ENCODE measurements at places on chromosomes 5 and 9. TPM values are rescaled to one million over a fixed set of nuclear protein-coding genes. Genes with fewer than 3 reads are reported as not detected.
A peak's percentile ranks its signal among the peaks of the same experiment; 100 is the strongest.

Gene LCN1
- total RNA-seq: not detected

Gene PSD2
- total RNA-seq: not detected

Gene RNF145
- 18.0 TPM for total RNA-seq

DNA sequence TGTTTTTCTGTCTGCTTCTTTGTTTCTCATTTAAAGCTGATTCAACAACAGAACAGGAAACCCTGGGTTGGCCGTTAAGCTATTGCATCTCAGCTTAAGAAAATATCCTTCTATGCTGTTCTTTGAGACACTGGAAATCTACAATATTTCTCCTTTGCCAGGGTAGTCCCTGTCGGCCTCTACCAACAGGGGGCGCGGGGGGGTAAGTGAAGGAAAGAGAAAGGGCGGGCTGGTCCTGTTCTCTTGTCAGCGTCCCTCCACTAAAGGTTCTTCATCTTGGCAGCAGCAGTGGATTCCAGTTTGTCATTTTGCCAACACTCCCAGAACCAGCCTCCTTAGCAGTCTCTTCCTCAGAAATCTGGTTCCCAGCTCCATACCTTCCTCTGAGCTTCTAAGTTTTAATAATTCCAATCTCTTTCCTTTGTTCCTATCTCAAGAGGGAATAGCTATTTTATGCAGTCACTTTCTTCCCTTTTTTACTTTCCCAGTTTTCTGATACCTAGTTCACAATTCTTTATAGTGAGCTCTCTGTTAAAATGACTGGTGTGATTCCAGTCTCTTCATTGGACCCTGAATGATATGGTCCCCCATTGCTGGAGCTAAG lies 222.3 kb downstream of the GLIS3 start:
- DNase-seq: peak; percentile 81
- H3K36me3 ChIP-seq: no peaks in the 10 kb centered on the region
- H3K27ac ChIP-seq: no peak overlapping the region
- H3K27me3 ChIP-seq: no peaks in the 10 kb centered on the region
- no peak overlapping the region for H3K4me3 ChIP-seq
- H3K4me1 ChIP-seq: peaks cover 10% of the 10 kb centered on the region

DNA sequence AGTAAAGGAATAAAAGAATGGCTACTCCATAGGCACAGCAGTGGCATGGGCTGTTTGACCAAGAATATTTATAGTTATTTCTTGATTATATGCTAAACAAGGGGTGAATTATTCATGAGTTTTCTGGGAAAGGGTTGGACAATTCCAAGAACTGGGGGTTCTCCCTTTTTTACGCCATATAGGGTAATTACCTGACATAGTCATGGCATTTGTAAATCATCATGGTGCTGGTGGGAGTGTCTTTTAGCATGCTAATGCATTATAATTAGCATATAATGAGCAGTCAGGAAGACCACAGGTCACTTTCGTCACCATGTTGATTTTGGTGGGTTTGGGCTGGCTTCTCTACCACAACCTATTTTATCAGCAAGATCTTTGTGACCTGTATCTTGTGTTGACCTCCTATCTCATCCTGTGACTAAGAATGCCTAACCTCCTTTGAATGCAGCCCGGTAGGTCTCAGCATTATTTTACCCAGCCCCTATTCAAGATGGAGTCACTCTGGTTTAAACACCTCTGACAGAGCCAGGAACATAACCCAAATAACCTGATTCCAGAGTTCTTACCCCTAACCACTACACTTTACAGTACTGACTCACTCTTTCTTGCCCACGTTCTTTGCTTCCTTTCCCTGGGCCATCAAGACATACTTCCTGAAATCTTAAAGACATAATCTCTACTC lies 25.0 kb upstream of the MRPS30 start:
- H3K36me3 ChIP-seq: peaks cover 4% of the 10 kb centered on the region
- H3K4me1 ChIP-seq: no peaks in the 10 kb centered on the region
- no peak overlapping the region for H3K4me3 ChIP-seq
- H3K27me3 ChIP-seq: no peaks in the 10 kb centered on the region
- H3K27ac ChIP-seq: no peak overlapping the region
- DNase-seq: no peak

DNA sequence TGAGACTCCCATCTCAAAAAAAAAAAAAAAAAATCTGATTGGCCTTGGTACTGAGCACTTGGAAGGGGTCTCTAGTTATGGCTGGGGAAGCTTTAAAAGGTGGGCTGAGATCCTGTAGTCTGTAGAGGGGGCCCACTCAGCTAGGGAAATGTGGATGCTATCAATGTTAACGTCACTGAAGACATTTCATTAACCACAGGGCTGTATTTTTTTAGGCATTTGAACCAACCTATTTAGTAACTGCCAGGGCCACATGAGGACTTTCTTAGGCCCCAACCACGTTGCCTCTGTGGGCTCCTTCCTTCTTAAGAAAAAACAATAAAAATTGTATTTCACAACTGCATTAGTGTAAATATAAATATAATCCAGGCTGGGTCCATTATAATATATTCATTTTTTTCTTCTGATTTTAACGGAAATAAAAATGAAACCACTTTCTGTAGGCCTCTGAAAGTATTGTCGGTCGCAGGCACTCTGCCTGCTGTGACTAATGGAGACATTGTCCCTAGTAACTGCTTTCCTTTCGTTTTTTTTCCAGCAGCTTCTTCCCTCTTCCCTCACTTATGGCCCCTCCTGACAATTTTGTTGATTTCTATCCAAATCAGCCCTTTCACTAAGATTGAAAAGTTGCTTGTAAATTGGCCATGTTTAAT lies 71.6 kb downstream of the GCNT1 start:
- H3K36me3 ChIP-seq: no peaks in the 10 kb centered on the region
- DNase-seq: no peak
- no peaks in the 10 kb centered on the region for H3K27me3 ChIP-seq

GRCh38 chr5:163622799-163623198 lies 117.4 kb downstream of the MAT2B start:
- H3K27me3 ChIP-seq: no peaks in the 10 kb centered on the region
- H3K4me3 ChIP-seq: no peak overlapping the region
- no peak overlapping the region for H3K27ac ChIP-seq
- H3K36me3 ChIP-seq: no peaks in the 10 kb centered on the region
